ENCODE measurements at places on chromosomes 11 and 22.

DNA sequence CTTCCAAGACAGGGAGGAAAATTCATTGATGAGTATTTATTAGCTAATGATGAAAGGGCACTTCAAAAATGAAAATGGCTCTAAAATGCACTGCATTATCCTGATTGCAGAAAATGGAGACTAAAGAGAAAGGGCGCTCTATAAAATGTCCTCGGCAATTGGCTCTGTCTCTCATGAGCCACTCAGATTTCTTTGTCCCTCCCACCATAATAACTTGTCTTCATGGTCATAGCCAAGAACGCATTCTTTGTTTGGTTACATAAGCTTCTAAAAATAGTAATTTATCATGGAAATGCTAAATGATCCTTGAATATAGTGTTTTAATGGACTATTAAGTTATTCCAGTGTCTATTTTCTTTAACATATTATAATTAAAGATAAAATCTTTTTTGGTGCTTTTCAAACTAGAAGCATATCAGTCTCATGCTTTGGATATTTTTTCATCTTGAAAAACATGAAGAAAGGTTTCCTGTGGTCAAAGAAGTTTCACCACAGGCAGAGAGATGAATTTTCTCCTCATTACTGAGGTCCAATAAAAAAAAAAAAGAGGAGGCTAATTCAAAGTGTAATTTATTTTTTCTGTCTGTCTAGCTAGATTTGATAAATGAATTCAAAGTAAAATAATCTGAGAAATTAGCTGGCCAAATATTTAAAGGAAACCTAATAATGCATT is 238.1 kb upstream of the BLID start:
- DNase-seq = no peak

DNA sequence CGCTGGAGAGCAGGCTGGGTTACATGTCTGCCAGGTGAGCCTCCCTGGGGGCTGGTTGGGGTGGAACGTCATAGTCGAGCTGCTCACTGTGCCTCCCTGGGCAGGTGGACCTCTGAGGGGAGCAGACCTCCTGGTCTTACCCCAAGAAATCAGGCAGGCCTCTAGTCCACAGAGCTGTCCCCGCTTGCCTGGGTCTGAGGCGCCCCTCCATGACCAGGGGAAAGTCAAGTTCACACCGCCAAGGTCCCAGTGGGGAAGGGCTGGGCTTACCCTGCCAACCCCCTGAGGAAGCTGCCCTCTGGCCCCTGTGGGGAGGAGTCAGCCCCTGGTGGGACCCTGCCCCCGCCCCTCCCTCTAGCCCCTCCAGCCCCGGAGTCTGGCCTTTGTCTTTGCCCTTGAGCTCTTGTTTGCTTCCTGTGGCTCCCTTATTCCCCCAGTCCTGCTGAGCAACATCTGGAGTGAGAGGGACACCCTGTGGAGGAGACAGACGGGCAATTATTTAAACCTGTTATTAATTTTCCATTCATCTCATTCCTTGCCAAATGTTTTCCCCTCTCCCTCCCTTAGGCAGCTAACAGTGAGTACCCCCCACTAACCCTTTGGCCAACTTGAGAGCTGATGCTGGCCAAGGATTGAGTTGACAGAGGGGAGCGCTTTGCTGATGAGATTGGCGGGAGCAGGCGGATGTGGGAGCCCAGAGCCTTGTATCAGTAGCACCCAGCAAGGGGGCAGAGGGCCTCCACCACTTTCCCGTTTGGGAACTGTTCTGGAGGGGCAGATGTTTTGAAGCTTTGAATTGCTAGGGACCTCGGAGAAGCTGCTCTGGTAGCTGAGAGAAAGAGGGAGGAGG is 83.4 kb downstream of the CEP164 start:
- no peak for DNase-seq

DNA sequence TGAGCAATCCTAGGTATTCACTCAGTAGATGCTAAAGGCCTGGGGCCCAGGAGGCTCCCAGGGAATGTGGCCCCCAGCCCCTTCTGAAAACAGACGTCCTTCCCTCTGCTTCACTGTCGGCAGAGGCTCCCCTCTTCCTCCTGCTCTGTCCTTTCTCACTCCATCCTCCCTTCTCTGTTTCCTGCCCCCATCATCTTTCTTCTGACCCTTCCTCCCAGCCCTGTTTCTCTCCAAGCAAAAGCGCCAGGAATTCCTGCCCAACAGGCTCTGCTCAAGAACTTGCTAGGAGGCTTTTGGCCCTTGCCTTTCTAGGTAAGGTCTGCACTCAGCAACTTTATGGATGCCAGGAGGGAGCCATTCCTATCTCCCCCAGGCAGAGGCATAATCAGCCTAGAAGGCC is 300.5 kb downstream of the NTM start:
- DNase-seq = no peak

DNA sequence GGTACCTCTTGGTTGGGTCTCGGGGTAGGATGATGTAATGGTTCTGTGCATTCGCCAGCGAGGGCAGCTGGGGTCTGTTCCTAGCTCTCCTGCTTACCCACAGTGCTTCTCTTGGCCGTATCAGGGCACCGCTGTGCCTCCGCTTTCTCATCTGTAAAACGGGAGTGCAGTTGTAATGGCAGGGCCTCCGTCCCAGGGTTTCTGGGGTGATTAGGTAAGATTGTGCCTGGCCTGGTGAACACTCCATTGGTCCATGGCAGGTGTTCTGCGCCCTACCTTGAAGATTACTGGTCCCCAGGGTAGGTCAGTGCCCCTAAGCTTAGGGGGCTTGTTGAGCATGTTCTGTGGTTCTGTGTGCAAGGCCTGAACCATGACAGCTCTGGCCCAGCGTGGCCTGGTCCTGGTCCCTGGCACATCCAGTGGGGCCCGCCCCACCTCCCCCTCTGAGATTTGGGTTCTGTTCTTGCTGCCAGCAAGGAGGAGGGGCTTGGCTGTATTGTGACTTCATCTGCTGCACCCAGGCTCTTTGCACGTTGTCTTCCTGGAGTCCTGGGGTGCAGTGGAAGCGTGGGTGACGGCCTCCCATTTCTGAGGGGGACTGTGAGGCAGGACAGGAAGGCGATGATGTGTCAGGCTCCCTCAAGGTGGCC is 4.9 kb downstream of the MYRF start:
- DNase-seq = no peak

DNA sequence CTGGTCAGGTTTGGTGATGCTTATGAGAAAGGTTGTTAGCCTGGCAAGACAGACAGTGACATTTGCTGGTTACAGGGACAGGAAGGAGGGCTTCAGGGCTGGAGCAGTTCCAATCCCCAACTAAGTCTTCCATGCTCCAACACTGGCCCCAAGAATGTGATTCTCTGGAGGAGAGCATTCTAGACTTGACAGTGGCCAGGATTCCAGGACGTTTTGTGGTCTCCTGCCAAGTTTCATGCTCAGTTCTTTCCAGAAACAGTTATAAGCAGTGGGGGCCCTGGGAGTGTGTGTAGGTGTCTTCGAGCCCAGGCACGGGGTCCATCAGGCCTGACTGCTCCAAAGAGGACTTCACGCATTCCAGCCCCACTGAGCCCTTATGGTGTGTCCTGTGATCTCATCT is 8.9 kb upstream of the GRK3 start:
- no peak for DNase-seq

DNA sequence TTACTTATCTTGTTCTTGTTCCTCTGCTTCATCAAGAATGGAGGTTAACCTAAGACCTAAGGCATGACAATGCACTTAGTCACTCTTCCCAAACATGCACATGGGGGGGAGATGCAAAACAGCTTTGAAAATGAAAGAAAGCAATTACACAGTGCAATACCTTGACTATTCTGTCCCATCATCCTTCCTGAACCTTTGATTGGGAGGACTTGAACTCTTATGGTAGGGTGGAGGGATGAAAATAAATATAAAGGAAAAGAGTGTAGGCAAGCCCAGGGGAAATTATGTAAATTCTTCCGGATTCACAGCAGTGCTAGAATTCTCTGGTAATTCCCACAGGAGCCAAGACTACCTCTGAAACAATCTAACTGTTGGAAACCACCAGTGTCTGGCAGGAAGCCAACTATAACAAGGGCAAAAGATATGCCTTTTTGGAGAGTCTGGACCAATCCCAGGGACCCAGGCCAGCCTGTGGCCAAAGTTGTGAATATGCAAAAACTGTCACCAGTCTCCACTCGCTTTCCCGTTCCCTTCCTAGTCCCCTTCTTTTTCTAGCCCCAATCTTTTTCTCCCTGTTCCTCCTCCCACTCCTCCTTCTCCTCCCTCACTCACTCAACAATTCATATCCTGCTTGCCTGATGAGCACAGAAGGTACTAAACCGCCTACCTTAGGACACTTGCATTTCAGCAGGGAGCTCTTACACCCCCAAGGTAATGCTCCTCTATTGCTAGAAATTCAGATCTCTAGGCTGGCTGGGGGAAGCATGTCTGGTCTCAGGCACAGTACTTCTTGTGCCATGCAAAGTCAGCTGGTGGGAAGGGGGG is 2.5 kb upstream of the RCN1 start:
- no peak for DNase-seq

DNA sequence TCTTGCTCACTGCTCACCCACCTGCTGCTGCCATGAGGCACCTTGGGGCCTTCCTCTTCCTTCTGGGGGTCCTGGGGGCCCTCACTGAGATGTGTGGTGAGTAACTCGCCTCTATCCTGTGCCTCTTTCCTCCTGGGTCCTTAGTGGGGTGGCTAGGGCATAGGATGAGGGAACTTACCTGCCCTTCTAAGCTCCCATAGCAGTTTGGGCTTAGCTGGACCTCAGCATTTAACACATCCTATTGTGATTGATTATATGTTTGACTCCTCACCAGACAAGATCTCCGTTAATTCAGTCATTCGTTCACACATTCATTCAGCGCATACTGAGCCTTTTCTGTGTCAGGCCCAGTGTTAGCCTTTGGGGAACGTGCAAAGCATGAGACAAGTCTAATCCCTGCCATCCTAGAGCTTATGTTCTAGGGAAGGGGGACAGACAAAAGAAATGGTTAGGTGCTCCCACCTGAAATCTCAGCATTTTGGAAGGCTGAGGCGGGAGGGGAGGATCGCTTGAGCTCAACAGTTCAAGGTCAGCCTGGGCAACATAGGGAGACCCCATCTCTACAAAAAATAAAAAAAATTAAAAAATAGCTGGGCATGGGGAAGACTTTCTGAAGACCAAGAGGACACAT is 441 bp downstream of the TCN2 start:
- no peak for DNase-seq

All from CD4-positive, alpha-beta T cell treated with Interleukin-15 for 4 hours (primary cell).